ENCODE measurements at places on chromosomes 5 and 9.

GRCh38 chr5:36363101-36363500 is 61.4 kb upstream of the RANBP3L start:
- no peak for DNase-seq

DNA sequence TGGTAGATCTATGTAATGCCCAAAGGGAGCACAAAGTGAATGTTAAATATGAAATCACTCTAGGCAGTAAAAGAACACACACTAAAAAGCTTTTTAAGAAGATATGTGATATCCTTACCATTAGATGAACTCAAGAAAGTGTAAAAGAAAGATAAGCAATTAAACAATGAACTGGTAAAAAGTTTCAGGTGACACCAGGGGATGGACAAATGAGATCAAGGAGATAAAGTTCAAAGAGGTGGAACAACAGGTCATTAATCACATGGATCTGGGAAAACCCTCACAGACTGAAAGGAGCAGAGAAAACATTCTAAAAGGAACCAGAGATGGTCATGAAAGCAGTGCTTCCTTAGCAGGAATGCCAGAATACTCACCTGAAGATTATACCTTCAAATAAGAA is 40.7 kb downstream of the LHFPL2 start:
- DNase-seq: no peak

DNA sequence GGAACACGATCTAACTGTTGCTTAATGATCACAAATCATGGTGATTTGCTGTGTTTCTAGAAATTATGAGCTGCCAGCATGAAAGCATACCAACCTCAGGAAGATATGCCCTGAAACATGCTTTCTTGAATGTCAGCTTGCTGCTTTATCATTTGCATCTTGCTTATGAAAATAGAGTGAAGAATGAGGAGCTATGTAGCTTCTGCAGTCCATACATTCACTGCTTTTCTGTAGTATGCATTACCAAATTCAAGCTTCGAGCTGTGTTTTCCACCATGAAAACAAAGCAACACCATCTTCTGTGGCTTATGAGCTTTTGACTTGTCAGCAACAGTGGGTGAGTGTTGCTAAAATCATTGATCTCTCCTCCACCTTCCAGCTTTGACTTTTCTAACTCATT is 16.5 kb downstream of the F2RL2 start:
- no peak for DNase-seq

- no peak for DNase-seq
Observed at GRCh38 chr9:79765466-79765865, 193.7 kb downstream of the TLE4 start.

DNA sequence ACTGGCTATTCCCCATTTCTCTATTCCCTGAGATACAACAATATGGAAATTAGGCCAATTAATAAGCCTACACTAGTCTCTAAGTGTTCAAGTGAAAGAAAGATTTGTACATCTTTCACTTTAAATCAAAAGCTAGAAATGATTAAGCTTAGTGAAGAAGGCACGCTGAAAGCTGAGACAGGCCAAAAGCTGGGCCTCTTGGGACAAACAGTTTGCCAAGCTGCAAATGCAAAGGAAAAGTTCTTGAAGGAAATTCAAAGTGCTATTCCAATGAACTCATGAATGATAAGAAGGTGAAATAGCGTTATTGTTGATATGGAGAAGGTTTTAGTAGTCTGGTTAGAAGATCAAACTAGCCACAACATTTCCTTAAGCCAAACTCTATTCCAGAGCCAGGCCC is 256.2 kb downstream of the ZSWIM6 start:
- no peak for DNase-seq

DNA sequence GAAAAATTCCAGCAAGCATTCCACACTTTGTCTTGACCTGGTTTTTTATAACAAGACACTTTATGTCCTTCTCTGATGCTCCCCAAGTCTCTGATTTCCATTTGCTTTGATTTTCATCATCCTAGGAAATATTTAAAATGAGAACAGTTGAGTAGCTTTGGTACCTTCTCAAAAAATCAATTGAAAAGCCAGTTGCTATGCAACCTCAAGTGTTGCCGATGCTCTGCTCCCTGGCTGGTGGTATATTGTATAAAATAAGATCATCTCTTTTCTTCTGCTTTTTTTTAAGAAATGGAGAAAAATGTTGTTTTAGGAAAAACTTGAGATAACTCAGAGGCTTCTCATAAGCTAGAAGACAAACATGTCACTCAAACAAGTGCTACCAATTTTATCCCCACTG is 109.7 kb downstream of the ZNF354C start:
- no peak for DNase-seq

DNA sequence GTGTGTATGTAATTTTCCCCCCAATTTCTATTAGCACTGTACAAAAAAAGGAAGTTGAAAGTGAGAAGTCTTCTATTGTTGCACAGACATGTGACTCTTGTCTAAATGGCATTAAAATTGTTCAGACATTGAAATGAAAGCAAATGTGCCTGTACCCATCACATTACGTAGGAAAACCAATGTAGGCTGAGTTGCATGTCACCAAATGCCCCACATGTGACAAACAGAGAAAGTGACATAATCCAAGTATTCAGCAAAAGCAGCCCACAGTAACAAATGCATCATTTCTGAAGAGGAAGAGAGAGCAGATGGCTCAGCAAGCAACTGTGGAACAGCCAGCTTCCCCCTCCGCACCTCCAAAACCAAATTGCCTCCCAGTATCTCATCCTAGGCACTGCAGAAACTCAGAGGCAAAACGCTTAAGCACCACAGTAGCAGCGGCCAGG is 161.5 kb upstream of the NR4A3 start:
- DNase-seq: no peak

DNA sequence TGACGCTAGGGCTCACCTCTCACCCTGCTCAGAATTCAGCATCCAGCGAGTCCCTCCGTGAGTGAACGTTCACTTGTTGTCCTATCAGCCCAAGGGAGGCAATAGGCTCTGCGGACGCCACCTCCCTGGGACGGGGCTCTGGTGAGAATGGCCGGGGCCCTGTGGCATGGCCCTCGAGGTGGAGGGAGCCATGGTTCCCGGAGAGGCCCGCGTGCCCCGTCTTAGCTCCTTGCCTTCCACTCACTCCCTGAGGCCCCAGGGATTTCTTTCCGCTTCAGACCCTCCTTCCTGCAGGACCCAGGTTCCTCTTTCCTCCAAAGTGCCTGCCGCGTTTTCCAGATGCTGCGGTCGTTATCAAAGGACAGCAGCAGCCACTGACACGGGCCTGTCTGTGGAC is 21.5 kb downstream of the EXOC3 start:
- DNase-seq: no peak

DNA sequence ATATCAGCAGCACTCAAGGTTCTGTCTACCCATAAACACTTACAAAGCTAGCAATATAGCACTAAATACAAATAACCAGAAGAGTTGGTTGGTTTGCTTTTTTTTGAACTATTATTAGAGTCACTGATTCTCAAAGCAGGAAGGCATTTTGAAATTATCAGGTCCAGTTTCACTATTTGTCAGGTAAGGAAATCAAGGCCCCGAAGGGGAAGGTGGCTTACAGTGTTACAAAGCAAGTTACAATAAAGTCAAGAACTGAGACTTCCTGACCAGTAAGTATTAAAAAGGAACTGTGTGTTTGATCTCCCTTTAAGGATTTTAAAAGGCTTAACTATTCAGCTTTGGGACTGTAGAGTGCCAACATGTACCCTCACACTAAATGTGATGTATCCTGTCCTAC is 10.8 kb downstream of the C5orf15 start:
- no peak for DNase-seq

GRCh38 chr5:88675708-88676636 is 207.0 kb downstream of the MEF2C start:
- no peak for DNase-seq

DNA sequence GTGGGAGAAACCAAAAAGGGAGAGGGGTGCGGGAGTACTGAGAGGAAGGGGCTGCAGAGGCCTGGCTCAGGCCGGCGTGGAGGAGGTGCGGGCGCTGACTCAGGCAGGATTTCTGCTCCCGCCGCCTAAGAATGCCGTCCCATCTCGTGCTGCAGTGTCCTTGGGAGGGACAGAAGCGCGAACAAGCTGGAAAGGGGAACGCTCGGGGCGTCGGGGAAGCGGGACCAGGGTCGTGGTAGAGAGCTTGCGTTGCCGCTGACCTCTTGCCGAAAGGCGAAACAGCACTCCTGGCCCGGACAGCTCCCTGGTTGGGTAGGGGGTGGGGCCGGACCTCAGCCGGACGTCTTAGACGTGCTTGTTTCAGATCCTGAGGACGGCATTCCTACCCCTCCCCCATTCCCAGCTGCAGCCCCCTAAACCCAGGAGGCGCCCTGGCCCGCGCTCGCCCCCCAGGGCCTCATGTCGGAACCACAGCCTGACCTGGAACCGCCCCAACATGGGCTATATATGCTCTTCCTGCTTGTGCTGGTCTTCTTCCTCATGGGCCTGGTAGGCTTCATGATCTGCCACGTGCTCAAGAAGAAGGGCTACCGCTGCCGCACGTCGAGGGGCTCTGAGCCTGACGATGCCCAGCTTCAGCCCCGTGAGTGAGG is 1.1 kb downstream of the RELL2 start:
- DNase-seq: peak; percentile 70

DNA sequence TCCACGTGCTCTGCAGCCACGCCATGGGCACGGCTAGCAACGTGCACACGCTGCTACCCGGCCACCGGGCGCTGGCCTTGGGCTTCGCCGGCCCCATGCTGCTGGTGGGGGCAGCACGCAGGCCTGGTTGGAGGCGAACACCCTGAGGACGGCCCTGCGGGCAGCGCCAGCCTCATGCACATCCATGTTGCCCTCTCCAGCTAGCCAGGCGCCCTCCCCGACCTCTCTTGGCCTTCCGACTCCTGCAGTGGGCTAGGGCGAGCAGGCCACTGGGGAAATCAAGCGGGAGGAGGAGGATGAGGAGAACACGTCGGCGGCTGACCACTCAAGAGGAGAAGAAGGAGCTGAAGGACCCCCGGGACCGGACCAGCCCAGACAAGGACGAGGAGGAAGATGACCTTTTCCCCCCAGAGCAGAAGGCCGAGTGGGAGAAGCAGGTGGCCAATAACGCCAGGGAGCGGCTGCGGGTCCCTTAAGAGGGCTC is 73.3 kb downstream of the INSL6 start:
- DNase-seq: no peak

DNA sequence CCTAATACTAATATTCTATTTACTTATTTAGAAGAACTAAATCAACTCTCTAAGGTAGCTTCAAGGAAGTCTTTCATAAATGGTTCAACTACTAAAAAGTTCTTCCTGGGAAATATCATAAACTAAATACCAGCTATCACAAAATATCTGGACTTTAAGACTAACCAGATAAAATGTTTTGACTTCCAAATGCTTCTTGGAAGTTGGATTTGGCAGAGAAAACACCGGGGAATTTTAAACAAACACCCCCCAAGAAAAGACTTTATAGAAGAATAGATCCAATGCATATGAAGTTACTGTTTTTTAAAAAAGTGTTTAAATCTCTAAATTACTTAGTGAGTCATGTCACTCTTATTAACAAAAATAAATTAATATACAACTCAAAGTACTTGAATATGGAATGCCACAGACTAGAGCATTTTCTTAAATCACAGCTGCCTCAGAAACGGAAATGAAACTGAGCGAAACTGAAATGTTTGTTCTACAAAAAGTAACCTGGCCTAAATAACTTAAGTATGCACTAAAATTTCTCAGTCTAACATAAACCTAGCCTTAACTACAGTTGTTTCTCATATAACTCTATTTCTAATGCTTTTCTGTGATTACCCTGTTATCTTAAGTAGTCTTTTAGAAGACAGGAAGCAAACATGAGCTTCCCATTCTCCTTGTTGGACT is 6.8 kb downstream of the ABCA1 start:
- no peak for DNase-seq

Measured in lung microvascular endothelial cell (primary cell).